Hepatic stellate cell (primary cell): ENCODE measurements at places on chromosomes 11 and 22.
A peak's percentile ranks its signal among the peaks of the same experiment; 100 is the strongest.

GRCh38 chr11:110828086-110828485 lies 115.8 kb upstream of the ARHGAP20 start:
- DNase-seq, result no peak

GRCh38 chr11:92457250-92457649 lies 232.6 kb downstream of the FAT3 start:
- DNase-seq, result peak; percentile 4

DNA sequence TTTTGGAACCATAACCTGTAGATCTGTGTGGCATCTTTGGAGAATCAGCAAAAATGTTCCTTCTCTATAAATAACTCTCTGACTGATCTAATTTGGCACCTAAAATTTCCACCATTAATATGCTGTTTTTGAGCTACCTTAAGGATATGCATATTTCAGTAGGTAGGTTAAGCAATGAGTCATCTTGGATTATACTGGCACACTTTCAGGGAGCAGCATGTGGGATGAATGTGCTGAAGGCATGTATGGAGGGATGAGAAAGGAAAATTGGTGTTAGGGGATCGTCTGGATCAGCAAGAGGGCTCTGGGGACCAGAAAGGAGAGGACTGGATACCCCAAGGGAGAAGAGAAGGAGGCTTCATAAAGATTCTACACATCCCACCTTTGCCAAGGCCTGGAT lies 44.6 kb upstream of the ELF5 start:
- no peak for DNase-seq

GRCh38 chr11:96054870-96055705 lies 131.2 kb upstream of the MTMR2 start:
- no peak for DNase-seq

DNA sequence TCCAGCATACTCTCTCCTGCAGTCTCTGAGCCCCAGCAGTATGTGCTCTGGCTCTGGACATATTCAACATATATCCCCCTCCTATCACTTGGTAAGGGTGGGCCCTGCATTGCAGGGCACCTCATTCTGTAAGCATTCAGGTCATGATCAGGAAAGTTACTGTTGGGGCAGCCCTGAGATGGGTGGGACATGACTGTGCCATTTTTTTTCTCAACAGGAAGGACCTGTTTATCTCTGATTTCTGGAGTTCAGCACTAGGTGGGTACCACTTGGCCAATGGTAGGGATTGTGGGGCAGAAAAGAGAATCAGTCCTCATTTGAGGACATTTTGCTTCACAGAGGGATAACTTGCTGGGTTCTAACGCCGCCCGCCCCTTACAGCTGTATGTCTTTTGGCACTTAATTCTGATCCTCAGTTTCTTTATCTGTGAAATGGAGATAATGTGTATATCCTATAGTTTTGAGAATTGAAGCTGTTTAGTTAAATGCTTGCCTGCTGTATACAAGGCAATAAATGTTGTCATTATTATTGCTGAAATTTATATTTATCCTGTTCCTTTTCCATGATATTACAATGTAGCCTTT lies 2.2 kb downstream of the SRRD start:
- DNase-seq, result no peak
